ENCODE measurements at places on chromosomes 2 and 18.
A peak's percentile ranks its signal among the peaks of the same experiment; 100 is the strongest.

GRCh38 chr18:9380621-9381395 is 46.2 kb downstream of the TWSG1 start:
- no peak for DNase-seq

DNA sequence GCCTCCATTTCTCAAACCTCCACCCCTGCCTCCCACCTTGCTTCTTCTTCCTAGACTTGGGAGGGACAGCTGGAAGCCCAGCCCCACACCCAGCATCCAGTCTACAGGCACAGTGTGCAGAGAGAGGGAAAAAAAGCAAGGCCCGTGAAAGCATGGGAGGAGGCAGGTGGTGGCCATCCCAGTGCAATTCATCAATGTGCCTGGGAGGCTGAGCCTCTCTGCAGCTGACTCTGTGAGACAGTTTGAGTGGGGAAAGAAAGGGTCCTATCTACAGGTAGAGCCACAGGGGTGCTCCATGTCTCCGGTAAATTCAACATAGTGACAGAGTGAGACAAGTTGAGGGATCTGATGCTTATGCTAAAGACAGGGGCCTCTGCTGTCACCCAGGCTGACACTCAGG is 340.6 kb downstream of the DYSF start:
- DNase-seq, result no peak

DNA sequence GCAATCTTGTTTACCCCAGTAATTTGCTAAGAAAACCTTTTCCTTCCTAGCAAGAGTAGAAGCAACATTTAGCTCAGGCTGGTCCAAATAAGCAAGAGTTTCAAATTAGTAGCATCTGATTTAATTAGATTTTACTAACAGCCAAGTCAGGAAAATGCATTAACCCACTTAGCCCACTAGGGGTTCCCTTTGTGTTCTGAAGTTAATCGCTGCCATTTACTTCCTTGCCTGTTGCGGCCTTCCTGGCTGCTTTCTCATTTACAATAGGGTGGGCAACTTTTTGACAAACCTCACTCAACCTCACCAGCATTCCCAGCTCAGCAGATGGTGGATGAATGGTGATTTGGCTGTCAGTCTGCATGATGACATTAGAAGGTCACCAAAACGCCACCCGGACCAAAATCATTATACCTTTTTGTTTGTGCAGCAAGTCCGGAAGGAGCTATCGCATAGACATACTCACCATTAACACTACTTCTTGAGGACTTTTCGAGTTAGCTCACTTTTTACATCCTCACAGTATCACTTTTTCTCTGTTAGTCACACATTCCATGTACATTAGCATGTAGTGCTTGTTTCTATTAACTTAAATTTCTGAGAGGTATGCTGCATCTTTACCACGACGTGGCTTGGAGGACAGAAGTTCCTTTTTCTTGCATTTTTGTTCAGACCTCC is 101.5 kb upstream of the SETBP1 start:
- DNase-seq, result peak; percentile 17

- no peak for DNase-seq
Measured at GRCh38 chr2:177984749-177985148, 87.8 kb downstream of the PDE11A start.

DNA sequence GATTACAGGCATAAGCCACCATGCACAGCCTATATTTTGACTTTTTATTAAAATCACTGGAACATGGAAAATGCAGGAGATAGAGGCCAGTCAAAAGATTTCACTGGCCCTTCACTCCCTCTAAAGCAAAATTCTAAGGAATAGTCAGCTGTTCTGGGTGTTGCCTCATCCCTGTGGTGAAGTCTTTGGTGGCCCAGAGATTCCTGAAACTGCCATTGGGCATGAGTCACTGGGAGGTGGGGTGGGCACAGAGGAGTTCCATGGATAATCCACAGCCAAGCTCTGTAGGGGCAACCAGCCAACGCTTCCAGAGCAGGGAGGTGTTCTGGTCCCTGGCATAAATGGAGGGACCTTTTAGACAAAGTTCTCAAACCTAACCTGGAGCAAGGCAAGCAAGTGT is 89.7 kb upstream of the TTC39C start:
- DNase-seq, result no peak

- peak; percentile 60 for DNase-seq
Measured at GRCh38 chr2:169767243-169767888, 31.3 kb upstream of the SSB start.

DNA sequence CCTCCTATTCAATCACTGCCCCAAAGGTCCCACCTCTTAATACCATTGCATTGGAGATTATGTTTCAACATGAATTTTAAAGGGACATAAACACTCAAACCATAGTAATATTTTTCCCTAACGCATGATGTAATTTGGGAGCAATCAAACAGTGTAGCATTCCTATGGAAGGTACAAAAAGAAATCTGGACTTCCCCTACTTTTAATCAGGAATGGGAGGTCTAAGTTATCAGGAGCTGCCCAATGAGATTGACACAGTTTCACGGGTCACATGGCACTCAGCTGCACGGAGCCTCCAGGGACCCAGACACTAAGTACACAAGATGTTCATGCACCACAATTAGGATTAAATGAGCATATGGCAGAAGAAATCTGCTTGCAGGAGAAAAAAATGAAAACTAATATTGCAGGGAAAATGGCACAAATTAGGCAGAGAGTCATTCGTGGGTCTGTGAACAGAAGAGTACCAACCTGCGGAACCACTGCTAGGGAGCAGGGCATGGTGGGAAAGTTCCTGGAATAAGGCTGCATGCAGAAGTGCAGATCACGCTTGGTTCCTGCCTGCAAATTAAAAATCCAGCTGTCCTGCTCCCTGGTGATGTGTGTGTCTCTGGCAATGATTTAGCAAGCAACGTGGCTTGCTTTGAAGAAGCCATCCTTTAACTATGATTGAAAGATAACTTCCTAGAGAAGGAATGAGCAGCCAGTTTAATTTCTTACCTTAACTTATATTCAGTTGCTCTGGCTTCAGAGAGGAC is 326.6 kb upstream of the ID2 start:
- no peak for DNase-seq

GRCh38 chr2:219980638-219981037 is 353.2 kb downstream of the SLC4A3 start:
- no peak for DNase-seq

DNA sequence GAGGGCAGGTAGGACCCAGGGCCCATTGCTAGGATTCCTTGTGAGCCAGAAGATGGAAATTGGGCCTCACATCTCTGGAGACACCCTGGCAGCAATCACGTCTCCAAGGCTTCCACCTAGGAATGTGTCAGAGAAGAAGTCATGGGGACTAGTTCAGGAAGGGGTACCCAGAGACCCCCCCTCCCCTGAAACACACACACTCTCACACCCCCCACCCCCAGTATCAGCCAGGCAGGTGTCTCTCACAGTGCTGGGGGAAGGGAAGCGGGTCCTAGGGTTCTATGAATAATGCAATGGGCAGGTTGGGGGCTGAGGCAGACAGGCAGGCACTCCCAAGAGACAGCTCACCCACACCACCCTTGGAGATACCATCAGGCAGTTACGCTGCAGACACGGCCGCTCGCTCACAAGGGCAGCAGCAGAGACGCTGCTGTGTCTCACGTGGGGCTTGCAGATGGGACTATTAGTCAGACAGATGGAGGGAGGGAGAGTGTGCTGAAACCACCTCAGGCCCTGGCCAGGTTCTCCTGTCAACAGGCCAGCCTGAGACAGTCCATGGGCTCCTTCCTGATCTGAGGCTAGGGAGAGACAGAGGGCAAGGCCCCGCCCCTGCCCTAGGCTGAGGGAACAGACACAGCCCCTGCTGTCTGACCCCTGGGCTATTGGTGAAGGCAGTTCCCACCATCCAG is 134.6 kb downstream of the CYP26B1 start:
- DNase-seq, result no peak

DNA sequence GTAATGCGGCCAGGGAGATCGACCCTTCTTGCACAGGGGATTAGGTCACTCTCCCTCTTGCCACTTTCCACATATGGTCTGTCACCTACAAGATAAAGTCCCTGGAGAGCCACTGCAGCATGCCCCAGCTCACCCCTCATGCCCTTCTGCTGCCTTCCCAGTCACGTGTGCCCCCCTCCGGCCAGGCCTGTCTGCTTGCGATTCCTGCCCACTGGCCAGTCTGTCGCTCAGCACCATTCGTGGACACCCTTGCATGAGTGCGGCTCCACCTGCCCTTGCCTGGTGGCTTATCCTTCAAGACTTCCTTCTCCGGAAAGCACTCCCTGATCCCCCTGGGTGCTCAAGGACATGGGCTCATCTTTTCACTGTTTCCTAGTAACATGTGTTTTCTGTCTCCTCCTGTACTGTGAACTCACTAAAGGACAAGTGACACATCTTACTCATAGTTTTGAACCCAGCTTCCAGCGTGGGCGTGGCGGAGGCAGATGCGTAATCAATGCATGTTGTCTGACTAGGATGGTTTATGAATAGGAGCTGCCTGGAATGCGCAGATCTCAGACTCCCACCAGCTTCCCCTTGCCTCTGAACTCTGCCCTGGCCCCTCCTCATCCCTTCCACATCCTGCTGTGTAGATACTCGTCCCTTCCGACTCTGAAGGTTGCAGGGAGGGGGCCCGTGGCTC is 7.8 kb upstream of the NT5DC4 start:
- DNase-seq, result peak; percentile 87

DNA sequence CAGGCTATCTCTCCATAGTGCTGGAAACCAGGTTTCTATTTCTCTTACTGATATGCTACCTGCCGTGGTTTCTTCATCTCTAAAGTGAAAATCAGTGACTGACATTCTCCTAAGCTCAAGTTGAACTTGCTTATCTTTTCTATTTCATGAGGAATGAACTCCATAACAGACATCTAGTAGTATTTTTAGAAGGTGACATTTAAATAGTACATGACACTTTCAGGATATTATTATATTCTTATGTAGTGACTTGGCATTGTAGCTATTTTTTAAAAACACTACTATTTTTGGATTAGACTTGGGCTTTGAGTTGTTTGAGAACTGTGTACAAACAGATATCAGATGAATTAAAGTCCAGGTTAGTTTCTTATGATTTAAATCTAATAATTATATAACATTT is 1381.8 kb downstream of the DSC3 start:
- no peak for DNase-seq

DNA sequence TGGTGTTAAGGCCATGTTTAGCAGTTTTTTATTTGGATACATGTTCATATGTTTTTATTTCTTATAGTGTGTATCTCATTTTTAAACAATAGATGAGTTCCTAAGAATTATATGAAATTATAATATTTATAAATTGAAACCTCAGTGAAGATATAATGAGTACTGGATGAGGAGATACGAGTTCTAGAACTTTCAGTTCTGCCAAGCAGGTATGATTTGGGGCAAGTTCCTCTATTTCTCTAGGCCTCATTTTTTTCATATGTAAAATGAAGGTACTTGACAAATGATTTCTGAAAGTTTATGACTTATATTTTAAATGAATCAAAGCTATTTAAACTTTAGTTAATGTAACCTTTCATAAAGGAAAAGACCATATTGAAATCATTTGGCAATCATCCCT is 8.2 kb upstream of the PGAP1 start:
- DNase-seq, result no peak

DNA sequence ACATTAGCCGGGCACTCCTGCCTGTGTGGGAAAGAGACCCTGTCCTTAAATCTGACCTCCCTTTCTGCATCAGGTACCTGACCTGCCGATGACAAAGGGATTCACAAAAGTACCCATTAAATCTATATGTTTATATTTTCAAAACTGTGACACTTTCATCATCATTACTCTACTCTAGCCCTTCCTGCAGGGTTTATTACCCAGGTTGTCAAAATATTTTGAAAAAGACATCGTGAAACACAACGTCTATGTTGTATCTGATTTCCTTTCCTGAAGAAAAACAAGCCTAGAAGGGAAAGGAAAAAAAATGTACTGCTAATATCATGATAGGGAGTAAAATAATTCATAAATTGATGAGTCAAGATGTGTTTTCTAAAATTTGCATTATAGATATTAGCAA is 15.2 kb upstream of the KYNU start:
- DNase-seq, result no peak

- peak; percentile 57 for DNase-seq
Measured at GRCh38 chr2:148546270-148546669, 98.3 kb upstream of the EPC2 start.

Measured in suppressor macrophage treated with lipopolysaccharide for 4 hours (primary cell).